Sciatic nerve (tissue), 2 donors: ENCODE measurements at places on chromosomes 1 and 21. TPM values are rescaled to one million over a fixed set of nuclear protein-coding genes. Genes with fewer than 3 reads are reported as not detected.

DNA sequence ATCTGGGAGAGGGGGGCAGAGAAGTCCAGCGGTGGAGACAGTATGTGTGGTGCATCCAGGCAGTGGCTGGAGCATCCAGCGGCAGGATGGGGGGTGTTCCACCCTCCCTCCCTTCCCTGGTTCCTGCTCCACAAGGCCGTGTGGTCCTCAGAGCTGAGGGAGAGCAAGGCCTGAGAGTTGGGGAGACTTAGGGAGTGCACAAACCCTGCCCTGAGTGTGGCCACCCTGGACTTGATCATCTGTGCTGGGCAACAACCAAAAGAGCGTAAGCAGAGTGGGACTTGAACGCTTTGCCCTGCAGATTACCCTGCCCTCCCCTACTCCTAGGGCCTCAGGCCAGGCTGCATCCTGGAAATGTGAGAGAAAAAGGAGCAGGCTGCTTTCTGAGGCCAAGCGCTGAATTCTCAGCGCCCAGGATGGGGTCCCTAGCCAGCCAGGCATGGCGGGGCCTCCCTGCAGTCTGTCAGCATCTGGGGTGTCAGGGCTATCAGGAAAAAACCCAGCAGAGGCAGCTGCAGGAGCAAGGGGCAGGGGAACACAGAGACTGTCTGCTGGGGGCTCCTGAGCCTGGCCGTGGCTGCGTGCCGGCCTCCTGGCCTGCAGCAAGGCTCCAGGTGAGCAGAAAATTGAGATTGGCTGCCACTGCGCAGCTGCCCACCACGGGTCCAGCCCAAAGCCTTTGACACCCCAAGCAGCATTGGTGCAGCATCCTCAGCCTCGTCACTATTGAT is 266.2 kb downstream of the NPHP4 start:
- DNase-seq = peak; percentile 12

DNA sequence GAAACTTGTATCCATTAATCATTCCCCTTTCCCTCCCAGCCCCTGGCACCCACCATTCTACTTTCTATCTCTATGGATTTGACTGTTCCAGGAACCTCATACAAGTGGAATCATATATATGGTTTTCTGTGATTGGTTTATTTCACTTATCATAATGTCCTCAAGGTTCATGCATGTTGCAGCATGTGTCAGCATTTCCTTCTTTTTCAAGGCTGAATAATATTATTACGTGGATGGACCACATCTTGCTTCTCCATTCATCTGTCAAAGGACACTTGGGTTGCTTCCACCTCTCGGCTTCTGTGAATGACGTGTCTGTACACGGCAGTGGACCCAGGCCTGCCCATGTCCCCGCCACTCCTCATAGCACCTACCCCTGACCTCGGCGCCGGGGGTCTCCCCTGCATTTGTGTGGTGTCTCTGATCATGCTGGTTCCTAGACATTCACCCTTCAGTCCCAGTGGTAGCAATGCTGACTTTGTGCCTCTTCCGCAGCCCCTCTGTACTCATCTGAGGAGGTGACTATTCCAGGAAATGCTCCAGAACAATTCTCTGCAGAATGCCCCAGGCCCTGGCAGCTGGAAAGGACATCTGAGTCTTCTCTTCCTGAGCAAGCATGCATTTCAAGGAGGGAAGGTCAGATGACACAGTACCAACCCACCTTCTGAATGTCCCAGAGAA is 136.9 kb downstream of the PSMG1 start:
- DNase-seq = no peak

DNA sequence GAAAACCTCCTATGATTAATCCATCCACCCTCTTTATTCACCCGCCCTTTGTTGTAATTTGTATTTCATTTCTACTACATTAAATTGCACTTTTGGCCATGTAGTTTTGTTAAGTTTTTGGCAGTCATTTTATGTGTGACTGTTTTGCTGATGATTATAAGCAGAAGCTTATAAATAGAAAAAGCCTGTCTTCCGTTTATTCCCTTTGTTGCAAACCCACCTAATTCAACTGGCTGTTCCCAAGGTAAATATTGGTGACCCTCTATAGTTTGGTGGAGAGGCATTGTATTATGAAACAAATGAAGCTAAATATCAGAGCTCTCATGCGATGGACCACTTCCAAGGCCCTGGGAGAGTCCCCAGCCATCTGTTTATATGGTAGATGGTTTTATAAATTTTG is 36.7 kb upstream of the IGSF3 start:
- no peak for DNase-seq

- no peak for DNase-seq
Observed at GRCh38 chr1:30368651-30369240, 354.6 kb downstream of the MATN1 start.

The AMY1B gene
- not detected for total RNA-seq

DNA sequence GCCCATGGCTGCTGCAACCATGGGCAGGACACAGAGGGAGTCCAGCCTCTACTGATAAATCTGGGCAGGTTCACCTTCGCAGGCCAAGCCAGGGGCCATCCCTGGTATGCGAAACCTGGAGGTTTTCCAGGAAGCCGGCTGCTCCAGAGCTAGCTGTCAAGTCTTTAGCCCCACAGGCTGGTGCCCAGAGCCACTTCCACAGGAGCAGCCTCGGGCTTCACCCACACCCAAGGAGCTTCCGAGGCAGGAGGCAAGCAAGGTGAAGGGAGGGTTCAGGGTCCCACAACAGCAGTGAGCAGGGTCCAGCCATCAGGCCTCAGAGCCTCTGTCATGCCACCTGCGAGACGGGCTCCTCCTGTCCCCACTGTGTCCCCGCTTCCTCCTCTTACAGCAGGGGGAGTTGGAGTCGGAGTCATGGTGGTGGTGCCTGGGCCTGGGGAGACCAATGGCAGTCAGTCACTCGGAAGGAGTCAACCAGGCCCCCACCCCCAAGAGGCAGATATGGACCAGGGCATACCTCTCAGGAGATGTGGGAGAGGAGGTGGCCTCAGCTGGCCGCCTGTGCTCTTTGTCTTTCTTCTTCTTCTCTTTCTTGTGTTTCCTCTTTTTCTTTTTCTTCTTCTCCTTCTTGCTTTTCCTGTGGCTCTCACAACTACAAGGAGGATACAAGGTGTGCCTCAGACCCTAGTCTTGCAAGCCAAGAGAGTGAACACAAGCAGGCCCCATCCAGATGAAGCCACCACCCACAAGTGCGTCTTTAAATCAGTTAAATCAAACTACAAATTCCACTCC is 2.1 kb downstream of the C1orf35 start:
- peak; percentile 61 for DNase-seq

- no peak for DNase-seq
Observed at GRCh38 chr1:27616441-27616840, 12.5 kb upstream of the AHDC1 start.

The ALG6 gene
- total RNA-seq = 19.5 TPM

DNA sequence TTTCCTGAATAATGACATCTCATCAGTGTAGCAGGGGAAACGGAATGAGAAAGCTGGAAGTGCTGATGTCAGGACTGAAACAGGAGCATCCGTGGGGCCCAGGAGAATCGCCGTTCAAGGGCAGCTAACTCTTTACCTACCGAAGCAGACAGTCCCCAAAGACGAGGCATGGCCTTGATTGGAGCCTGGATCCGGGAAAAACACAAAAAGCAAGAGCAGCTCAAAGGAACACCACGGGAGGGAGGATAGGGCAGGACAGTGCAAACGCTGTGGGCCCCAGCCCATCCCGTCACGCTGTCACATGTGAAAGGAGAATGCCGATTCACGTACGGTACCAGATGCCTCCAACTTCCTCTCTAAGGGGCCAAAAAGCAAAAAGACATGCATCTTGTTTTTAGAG is 34.9 kb downstream of the WNT9A start:
- no peak for DNase-seq

The AMY2B gene
- 53.7 TPM for total RNA-seq

DNA sequence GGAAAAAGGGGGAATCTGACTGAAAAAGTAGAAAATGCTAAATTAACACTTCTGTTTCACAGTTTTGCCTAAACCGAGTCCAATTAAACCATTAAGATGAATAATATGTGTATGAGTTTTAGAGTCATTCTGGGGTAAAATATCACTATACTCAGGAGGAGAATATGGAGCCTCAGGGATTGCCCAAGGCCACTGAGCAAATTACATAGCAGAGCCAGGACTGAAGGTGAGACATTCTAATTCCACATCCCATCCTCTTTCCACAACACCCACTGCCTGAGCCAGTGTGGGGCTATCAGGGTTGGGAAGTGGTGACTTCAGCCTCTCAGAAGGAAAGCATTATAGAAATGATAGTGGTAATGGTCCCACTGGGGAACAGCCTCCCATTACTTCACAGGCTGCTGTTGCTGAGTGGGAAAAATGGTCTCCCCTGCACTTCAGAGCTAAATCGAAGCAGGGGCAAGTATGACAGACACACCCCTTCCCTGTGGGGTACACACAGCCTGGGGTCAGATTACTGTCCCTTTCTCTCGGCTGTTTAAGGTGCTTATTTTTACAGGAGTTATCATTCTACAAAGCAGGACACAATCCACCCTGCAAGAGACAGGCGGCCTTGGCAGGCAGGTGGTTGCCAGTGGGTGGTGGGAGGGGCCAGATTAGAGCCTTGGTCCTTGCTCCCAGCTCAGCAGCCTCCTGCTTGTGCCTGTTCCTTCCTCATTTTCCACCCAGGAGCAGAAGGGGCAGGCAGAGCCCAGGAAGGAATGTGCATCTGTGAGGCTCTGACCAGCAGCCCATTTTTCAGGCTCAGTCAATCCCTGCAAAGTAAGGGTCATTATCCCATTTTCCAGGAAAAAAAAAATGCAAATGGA is 9.5 kb upstream of the BCAR3 start:
- no peak for DNase-seq

- no peak for DNase-seq
Observed at GRCh38 chr1:2302292-2302925, 74.3 kb downstream of the SKI start.

- DNase-seq = no peak
Observed at GRCh38 chr1:230749635-230750034, 2.4 kb downstream of the CAPN9 start.

DNA sequence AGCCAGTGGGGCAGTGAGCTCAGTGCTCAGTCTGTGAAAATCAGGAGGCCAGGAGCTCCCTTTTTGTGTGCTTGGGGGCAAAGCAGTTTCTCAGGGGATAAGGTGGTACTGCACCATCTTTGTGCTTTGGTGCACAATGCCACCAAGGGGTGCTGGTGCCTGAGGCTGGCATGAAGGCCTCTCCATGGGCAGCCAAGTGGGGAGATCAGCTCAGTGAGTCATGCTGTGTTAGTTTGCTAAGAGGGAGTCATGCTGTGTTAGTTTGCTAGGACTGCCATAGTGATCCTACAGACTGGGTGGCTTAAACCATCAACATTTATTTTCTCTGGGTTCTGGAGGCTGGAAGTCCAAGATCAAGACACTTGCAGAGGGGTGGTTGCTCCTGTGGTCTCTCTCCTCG is 428.1 kb downstream of the PRDM2 start:
- DNase-seq = no peak

The SLC9A1 gene
- 17.3 TPM for total RNA-seq

DNA sequence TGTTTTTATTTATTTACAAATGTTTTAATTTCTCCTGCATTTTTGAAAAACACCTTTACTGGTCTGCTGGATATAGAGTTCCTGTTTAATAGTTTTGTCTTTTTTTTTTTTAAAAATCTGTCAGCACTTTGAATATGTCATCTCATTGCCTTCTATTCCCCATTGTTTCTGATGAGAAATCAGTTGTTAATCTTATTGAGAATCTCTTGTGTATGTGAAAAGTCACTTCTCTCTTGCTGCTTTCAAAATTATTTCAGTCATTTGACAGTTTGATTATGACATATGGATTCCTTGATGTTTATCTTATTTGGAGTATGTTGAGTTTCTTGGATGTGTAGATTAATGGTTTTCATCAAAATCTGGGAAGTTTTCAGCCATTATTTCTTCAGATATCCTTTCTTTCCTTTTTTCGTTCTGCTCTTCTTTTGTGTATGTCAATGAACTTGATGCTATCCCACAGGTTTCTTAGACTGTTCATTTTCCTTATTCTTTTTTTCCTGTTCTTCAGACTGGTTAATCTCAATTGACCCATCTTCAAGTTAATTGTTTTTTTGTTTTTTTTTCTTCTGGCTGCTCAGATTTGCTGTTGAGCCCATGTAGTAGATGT is 51.2 kb upstream of the CCDC190 start:
- no peak for DNase-seq

DNA sequence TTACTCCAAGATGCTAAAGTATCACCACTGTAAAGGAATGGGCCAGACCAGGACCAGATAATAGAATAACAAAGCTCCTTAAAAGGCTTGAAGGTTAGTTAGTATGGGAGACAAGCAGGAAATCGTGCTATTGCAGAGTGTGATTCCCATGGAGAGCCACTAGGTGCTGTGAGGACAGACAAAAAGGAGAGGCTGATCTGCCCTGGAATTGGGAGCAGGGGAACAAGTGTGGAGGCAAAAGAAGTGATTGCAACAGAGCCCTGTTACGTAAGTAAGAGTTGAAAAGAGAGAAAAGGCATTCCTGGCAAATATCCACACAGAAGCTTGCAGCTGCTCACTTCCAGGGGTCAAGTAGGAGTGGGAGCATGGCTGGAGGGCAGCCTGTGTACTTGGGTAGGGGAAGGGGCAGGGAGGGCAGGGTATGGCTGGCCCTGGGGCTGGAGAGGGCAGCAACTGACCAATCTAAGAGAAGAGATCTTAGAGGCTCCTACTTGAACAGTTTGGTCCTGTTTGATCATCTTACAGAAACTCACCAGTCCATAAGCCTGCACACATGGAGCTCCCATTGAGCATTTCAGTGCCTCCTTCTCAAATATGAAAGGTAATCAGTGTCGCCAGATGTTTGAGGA is 207.7 kb upstream of the GJB5 start:
- no peak for DNase-seq

DNA sequence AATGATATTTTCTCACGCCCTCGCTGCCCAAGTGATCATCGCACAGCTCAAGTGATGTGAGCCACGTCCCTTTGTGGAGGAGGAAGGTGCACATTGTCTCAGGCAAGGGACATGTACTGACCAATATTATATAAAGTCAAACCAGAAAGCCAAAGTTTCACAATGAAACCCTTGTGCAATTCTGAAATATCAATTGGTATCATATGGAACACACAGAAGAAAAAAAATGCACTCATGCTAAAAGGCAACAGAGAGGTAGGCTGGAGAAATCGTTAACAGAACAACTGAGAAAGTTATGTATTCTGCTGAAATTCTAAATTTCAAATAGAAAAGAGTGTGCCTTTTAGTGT is 1.9 kb downstream of the JAM2 start:
- no peak for DNase-seq

DNA sequence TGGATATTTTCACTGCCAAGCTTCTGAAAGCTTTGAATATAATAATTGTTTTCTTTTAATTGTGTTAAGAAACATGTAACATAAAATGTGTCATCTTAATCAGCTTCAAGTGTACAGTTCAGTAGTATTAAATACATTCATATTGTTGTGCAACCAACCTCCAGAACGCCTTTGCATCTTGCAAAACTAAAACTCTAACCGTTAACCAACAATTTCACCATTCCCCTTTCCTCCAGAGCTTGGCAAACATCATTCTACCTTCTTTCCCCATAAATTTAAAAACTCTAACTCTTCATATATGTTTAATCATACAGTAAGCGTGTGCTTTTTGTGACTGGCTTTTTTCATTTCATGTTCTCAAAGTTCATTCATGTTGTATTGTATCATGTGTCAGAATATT is 2.1 kb downstream of the MNDA start:
- DNase-seq = no peak
